ENCODE measurements at places on chromosomes 5 and 9. TPM values are rescaled to one million over a fixed set of nuclear protein-coding genes. Genes with fewer than 3 reads are reported as not detected.

GRCh38 chr5:90909101-90909503 lies 350.5 kb downstream of the ADGRV1 start:
- H3K4me3 ChIP-seq = no peak overlapping the region
- H3K27me3 ChIP-seq = no peaks in the 10 kb centered on the region
- no peaks in the 10 kb centered on the region for H3K4me1 ChIP-seq
- DNase-seq = no peak

DNA sequence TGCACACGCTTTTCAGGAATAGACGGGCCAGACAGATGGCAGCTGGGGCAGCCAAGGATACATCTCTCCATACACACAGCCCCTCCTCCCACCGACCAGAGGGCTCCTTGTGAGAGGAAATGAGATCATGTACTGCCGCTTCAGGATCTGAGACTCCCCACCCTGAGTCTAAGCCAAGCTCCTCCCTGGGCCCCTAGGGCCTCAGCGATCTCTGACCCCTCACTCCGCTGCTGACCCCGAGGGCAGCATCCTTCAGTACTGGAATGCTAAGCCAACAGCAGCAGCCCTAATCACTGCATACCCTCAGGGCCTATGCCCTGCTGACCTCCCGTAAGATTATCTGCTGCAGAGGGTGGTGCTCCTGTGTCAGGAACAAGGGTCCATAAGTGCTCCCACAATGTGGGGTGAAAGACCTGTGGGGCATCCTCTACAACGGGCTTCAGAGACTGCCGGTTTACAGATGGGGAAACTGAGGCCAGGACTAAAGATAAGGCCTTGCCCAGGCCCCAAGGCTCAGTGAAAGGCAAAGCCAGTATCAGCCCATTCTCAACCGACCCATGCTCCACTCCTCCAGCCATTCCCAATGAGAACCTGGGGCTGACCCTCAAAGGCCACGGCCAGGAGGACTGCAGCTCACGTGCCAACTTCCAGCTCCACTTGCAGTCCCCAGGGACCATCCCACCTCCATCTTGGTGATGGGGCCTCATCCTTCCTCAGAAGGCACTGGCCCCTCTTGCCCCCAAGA lies 37.5 kb downstream of the BICD2 start:
- H3K27me3 ChIP-seq = no peaks in the 10 kb centered on the region
- peaks cover 46% of the 10 kb centered on the region for H3K36me3 ChIP-seq
- no peak for DNase-seq
- peaks cover 7% of the 10 kb centered on the region for H3K4me1 ChIP-seq
- no peak overlapping the region for H3K4me3 ChIP-seq
- no peak overlapping the region for H3K27ac ChIP-seq

GRCh38 chr5:170327829-170328228 lies 30.3 kb upstream of the LCP2 start:
- no peaks in the 10 kb centered on the region for H3K27me3 ChIP-seq
- no peak overlapping the region for H3K4me3 ChIP-seq
- DNase-seq = no peak
- H3K36me3 ChIP-seq = no peaks in the 10 kb centered on the region

DNA sequence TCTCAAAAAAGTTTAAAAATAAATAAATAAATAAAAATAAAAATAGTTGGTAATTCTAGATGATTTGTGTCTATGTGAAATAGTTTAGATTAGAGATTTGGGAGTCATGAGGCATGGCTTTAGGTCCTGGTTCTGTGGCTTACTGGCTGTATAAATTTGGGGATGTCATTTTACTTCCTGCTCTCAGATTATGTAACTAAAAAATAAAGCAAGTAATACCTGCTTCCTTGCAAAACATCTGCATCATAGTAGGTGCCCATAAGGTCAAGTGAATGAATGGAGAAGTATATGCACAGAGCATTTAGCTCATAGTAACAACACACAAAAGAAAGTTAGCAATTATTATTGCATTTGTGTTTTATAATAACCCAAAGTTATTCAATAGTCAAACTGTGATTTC lies 287.7 kb upstream of the TLE4 start:
- H3K4me3 ChIP-seq = no peak overlapping the region
- no peaks in the 10 kb centered on the region for H3K36me3 ChIP-seq

DNA sequence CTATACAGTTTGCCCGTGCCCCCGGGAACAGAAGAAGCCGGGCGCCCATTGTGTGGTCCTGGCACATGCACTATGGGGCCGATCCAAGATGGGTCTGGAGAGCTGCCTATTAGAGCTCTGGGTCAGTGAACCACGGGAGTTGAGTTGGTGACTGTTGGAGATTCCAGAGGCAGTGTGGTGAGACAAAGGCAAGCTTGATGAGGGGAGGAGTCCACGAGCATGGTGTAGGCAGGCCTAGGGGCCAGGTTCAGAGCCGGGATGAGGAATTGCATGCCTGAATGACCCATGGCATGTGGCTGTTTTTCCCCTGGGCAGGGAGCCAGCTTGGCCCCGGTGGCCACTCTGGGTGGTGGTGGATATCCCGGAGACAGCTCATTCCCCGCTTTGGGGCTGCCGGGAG lies 84.4 kb upstream of the STC2 start:
- no peaks in the 10 kb centered on the region for H3K36me3 ChIP-seq
- DNase-seq = no peak
- H3K4me3 ChIP-seq = no peak overlapping the region

TUSC1 gene
- 0.20 TPM for total RNA-seq

GARIN3 gene
- total RNA-seq = not detected

Measured in T-cell (primary cell).